ENCODE measurements at places on chromosomes 7 and 10.

DNA sequence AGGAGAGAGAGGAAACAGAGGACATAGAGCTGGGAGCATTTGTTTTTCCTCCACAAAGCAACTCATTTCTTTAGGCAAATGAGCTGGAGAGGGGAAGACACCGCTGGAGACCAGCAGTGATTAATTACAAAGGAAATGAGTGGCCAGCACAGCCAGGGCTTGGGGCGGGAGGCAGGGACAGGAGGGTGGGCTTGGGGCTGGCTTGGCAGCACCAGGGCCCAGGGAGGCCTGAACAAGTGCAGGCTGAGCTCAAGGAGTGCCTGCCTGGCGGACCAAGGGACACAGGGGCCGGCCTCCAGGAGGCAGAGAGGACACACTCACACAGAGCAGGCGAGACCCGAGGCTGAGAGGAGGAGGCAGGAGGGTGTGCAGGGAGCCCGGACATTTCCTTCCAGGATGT, 149.0 kb upstream of the UNC5B start:
- no peak for DNase-seq

- no peak for DNase-seq
Observed at GRCh38 chr7:8384901-8385300, 48.5 kb upstream of the NXPH1 start.

DNA sequence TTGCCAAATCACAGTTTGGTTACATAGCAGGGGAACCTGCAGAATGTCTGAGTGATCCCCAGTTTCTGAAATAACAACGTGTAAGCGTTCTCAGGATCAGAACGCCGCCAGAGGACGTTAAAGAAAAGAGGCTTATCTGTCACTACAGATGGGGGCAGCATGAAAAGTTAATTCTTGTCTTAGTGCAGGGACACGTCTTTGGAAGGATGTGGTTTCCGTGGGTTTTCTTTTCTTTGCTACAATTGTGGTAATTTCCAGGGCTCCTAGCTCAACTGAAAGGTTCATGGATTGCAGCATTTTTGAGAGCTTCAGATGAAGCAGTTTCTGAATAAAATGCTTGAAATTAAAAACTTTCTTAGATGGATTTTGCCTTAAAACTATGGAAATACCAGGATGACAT, 106.6 kb downstream of the PRKCQ start:
- no peak for DNase-seq

- DNase-seq: no peak
Observed at GRCh38 chr10:75395066-75395931, 6.3 kb downstream of the ZNF503 start.

- no peak for DNase-seq
Observed at GRCh38 chr7:154383045-154383444, 330.8 kb downstream of the DPP6 start.

DNA sequence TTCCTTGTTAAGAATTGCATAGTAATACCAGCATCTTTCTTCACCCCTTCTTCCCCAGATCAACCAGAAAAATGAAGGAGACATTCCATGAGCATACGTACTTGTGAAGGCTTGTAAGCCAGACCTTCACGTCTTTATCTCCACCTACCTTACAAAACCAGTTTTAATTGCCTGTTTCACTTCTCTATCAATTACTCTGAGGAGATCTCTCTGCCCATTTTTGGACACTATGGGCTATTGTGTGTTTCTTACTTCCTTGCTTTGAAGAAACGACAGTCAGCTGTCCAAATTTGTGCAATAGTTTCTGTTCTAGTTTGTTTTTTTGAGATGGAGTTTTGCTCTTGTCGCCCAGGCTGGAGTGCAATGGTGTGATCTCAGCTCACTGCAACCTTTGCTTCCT, 349.7 kb upstream of the MBL2 start:
- no peak for DNase-seq

- no peak for DNase-seq
Observed at GRCh38 chr7:98877692-98878364, 504 bp upstream of the TRRAP start.

DNA sequence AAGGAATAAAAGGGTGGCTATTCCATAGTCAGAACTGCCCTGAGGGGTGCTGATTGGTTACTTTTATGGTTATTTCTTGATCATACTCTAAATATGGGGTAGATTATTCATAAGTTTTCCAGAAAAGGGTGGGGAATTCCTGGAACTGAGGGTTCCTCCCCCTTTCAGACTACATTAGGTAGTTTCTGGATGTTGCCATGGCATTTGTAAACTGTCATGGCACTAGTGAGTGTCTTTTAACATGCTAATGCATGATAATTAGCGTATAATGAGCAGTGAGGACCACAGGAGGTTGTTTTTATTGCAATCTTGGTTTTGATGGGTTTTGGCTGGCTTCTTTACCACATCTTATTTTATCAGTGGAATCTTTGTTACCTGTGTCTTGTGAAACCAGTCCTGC, 26.5 kb upstream of the POT1 start:
- DNase-seq: no peak
